ENCODE measurements at places on chromosomes 4 and X.

DNA sequence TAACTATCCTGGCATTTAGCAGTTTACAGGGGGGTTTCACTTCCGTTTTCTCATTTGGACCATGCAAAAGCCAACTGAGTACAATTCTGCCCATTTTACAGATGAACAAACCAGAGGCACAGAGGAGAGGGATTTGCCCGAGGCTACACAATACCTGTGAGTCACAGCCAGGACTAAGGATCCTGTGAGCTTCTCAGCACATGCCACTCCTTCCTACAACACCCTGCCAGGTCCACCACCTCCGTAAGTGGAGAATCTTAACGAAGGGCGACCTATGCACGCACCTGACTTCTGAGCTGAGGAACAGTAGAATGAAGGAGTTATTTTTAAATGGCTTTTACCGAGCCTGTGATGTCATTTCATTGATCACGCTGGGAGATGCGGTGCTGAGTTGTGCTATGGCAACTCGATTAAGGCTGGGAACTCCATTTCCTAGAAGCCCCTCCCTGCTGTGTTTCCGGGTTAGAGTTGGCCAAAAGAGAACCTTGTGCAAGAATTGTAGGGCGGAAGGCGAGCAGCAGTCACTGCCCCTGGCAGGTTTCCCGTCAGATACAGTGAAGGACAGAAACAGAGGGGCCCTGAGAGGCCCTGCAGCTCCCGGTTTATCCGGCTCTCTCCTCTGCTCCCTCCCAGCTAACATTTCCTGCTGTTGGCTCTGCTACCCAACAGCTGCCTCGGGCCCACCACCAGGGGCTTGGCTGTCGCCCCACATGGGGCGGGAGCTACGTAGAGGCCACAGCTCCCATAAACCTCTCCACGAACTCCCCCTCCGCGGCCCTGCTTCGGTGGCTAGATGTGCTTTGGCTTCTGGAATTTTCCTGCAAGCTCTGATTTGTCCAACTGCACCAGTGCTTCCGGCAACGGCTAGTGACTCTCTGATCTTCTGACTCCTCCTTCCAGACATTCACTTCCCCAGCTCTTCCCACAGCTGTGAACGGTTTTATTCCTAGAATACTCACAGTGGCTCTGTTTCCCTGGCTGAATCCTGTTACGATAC is 75.1 kb upstream of the USP9X start:
- peak; percentile 10 for DNase-seq

DNA sequence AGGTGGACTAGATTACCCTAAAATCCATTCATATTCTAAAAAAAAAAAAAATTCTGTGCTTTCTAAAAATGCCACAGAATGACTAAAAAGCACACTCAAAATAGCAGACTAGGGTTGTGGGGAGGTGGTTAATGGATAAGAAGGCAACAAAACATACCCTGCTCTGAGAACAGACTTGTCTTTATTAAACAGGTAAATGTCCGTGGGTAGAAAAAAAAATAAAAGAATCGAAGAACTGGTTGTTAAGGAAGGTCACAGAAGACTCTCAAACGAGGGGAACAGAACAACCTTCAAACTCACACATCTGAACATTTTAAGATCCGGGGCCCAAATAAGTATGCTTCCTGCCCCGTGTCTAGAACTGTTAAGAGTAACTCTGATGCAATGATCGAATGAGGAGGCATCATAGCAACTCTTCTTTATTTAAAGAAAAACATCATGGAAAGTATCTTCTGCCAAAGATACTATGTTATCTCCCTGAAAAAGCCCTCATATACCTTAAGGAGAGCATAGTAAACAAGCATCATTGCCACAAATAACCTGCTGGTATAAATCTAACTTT is 68.4 kb downstream of the ELF2 start:
- no peak for DNase-seq

GRCh38 chr4:73751166-73751565 is 10.8 kb downstream of the CXCL8 start:
- no peak for DNase-seq

- DNase-seq = no peak
Observed at GRCh38 chrX:19678941-19679340, 163.6 kb upstream of the MAP3K15 start.

GRCh38 chr4:175971388-175972179 is 94.1 kb upstream of the WDR17 start:
- no peak for DNase-seq

DNA sequence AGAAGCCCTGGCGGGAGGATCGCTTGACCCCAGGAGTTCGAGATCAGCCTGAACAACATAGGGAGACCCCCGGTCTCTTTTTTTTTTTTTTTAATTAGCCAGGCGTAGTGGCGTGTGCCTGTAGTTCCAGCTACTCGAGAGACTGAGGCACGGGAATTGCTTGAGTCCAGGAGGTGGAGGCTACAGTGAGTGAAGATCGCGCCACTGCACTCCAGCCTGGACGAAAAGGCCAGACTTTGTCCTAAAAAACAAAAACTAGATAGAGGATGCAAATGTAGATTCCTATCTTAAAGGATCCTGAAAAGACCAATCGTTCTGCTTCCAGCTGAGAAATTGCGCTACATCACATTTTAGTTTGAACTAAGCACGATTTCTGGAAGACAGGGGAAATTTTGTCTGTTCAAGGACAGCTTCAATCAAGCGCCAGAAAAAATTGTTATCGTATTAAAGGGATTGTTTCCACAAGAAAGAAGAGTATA is 627 bp upstream of the HSD17B11 start:
- no peak for DNase-seq

GRCh38 chrX:136390921-136391320 is 90.2 kb downstream of the ADGRG4 start:
- DNase-seq = no peak

- DNase-seq = no peak
Observed at GRCh38 chrX:7111518-7111917, 36.0 kb upstream of the STS start.

DNA sequence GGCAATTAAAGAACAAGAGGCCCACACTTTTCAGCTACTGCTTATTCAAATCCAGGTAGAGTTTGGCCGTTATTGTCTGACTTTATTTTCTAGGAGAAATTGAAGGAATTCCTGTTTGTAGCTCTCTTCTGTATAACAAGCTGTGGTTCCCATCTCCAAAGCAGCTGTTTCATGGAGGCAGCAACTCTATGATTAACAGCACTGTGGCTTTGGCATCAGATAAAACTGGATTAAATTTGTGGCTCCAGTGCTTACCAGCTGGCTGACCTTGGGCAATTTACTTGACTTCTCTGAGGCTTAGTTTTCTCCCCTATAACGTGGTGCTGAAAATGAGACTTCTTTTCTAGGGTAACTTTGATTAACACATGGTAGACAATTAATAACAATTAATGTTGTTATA is 28.1 kb downstream of the SLC30A9 start:
- no peak for DNase-seq

DNA sequence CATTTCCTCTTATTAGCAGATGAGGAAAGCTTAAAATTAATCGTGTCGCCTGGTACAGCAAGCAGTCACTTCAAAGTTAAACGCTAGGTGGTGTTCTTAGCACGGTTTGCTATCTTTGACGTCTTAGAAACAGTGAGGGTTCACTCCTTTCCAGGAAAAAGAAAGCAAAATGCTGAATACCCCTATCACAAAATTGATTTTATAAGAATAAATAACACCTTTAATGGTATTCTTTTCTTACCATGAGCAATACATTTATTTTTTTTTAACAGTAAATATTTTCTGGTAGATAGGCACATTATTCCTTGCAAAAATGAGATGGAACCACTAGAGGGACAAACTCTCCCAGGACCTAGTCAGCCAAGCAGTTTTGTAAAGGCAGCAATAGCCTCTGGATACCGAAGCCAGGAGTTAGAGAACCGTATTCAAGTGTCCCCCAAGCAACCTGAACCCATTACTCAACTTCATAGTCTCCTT is 153.9 kb downstream of the KDR start:
- DNase-seq = no peak

- DNase-seq = no peak
Observed at GRCh38 chr4:180852738-180853137, 1390.5 kb upstream of the TENM3 start.

DNA sequence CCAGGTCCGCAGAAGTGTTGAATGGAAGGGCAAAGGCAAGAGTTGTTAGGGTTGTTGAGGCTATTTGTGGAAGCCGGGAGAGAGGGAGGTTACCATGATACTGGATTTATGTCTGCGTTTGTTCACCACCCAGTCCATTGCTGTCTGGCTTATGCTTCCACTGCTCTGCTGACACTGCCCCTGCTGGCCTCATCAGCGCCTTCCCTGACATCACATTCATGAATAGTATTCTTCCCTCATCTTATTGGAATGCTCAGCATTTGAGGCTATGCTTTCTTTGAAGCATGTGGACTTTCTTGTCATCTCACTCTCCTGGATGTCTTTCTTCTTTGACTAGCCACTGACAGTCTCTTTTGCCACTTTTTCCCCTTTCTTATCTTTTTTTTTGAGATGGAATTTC is 10.3 kb downstream of the GNL3L start:
- DNase-seq = no peak

GRCh38 chrX:149272690-149273463 is 232.2 kb downstream of the IDS start:
- no peak for DNase-seq

DNA sequence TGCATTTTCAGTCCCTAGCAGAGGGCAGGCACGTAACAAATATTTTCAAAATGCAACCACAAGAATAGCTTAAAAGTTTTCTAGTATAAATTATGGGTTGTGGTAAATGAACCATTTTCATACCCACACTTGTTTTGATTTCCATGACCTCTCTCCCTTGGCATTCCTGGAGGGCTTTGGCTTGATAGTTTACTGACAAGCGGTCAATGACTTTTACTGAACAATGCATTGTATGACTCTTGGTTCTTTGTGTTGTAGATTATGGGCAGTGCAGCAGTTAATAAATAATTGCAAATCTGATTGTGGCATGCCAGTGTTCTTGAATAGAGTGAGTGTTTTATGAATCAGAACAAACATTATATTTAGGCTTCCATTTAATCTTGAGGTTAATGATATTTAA is 285.2 kb upstream of the ARX start:
- no peak for DNase-seq
